D341Med (cell line): ENCODE measurements at places on chromosomes 7 and 10.

GRCh38 chr7:151118108-151119054 lies 32.1 kb downstream of the AGAP3 start:
- no peak for DNase-seq

GRCh38 chr7:27462575-27463270 lies 200.0 kb downstream of the HIBADH start:
- DNase-seq: no peak

- no peak for DNase-seq
Observed at GRCh38 chr10:33005322-33006301, 47.6 kb upstream of the ITGB1 start.

DNA sequence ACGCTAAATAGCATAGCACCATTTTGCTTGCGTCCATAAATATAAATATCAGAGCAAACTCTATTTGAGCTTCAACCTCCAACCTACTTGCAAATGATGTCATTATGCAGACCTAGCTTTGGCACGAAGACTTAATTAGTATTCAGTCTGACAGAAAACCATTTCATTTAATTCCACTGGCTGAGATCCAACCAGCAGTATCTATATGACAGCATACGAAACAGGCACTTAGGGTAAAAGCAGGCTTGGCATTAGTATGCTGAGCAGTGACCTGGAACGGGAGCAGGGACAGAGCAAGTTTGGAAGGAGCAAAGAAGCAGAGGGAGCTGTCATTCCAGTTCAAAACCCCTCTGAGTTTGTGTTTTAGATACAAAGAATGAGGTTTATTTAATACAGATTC lies 312.5 kb upstream of the CHRM2 start:
- DNase-seq: peak; percentile 57

- no peak for DNase-seq
Observed at GRCh38 chr10:112615269-112615668, 168.3 kb downstream of the VTI1A start.

DNA sequence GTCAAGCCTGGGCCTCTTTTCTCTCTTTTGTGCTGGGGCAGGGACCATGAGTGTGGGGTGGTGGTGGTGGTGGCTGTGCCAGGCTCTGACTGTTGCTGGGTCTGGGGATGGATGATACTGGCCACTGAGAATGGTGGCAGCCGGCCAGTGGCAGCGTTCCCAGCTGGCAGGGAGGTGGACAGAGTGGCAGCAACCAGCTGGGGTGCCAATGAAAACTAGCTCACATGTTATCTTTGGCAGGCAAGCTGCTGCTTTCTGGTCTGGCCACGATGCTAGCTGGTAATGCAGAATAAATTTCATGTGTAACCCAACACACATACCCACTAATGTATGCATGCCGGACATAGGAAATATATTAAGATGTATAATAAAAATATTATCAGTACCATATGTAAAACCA lies 95.0 kb upstream of the SLC26A5 start:
- DNase-seq: no peak

DNA sequence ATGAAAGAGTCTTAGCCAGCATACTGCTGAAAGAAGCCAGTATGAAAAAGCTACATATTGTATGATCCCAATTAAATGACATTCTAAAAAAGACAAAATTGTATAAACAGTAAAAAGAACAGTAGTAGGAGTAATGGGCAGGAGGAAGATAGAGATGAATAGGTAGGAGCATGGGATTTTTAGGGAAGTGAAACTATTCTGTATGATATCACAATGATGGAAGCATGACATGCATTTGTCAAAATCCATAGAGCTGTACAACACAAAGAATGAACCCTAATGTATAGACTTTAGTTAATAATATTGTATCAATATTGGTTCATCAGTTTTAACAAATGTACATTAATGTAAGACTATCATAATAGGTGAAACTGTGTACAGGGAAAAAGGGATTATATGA lies 147.9 kb downstream of the IMMP2L start:
- DNase-seq: no peak

DNA sequence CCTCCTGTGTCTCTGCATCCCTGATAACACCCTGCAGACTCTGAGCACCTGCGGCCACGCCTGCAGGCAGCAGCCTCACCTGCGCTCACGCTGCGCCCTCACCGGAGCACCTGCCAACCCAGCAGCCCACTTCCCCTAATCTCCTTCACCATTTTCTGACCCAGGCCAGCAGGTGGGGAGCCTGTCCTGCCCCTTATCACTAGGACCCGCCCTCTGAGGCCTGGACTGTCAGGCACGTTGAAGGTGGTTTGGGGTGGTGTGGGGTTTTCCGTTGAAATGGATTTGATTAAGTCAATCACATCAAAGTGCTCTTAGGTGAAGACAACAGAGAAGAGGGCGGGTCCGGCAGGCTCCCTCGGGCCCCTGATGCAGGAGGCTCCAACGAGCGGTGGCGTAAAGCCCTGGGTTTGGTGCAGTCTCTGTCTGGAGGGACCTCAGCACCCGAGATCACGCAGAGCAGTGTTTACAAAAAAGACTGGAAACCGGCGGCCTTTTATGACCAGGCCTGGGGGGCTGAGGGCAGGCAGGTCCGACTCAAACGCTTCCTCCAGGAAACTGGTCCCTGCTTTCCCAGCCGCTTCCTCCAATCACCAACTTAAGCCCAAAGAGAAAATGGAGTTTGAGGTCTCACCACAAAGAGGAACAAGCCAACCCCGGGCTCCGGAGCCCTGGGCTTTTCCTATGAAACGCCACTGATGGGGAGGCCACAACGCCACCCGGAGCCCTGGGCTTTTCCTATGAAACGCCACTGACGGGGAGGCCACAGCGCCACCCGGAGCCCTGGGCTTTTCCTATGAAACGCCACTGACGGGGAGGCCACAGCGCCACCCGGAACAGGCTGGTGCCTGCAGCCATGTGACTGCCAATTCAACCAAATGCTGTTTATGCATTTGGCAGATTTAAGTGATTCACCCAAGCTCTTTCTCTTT lies 45.5 kb downstream of the DPYSL4 start:
- no peak for DNase-seq

DNA sequence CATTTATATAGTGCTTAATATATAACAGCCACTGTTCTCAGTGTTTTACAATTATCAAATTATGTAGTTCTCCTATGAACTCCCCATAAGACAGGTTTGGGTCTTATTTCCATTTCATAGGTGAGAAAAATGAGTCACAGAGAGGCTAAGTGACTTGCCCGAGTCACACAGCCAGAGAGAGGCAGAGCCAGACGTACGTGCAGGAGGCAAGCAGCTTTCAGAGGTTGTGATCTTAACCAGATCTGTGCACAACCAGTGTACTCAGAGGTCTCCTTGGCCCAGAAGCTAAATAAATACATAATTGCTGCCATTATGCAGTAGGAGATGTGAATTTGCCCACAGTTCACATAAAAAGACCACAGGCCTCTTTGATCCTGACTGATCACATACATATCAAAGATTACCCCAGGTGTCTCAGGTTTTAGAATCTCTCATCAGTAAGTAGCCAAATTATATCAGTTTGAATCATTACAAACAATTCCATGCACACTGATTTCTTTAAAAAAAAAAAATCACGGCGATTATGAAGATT lies 304.7 kb upstream of the AOAH start:
- DNase-seq: no peak

GRCh38 chr7:497346-497745 lies 22.3 kb downstream of the PDGFA start:
- no peak for DNase-seq

DNA sequence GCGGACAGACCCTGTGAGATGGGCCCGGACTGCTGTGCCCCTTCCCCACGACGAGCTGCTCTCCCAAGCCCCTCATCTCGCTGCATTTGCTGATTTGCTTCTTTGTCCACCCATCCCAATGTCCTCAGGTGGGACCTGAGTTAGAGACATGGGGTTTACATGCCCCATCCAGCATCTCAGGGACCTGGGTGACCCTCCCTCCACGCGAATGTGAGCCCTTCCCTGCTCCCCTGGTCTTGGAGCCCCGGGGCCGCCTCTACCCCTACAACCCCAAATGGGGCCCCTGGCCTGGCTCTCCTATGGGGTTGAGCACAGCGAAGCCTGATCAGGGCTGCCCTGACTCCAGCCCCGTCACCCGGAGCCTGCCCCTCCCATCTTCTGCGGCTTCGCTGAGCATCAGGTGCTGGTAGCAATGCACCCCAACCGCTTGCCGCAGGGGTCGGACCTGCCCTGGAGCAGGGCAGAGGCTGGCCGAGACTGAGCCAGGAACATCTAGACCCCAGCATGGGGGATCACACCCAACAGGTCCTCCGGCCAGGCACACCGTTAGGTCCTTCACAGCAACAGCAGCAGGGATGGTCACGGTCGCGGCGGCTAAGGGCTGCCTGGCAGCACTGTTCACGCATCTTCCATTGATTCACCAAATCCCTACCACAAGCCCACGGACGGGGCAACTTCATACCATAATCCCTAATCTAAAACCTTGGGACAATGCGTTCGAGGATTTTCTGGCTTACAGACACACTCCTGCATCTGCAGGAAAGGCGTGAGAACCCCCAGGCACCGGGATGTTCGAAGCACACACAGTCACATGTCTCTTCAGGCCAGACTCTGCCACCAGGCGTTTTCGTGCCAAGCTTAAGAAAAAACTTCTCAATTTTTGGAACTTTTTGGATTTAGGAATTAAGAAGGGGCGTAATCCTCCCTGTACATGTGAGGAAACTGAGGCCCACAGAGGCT lies 15.5 kb downstream of the WDR86 start:
- no peak for DNase-seq

GRCh38 chr7:127158659-127159058 lies 94.1 kb downstream of the GRM8 start:
- no peak for DNase-seq

- peak; percentile 44 for DNase-seq
Observed at GRCh38 chr10:84845628-84846261, 517.4 kb downstream of the CCSER2 start.

GRCh38 chr10:89463846-89464537 lies 49.6 kb downstream of the IFIT5 start:
- DNase-seq: no peak

DNA sequence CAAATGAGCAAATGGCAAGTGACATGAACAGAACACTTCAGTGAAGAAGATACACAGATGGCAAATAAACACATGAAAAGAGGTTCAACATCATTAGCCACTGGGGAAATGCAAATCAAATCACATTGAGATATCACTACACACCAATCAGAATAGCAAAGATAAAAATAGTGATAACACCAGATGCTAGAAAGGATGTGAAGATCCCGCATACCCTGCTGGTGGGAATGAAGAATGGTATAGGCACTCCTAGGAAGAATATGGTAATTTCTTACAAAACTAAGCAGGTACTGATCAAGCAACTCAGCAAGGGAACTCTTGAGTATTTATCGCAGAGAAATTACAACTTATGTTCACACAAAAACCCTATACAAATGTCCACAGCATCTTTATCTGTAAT lies 11.2 kb downstream of the LAMB4 start:
- DNase-seq: no peak

GRCh38 chr10:102261196-102261595 lies 15.9 kb downstream of the GBF1 start:
- DNase-seq: no peak

- DNase-seq: no peak
Observed at GRCh38 chr7:35645691-35646090, 49.2 kb downstream of the HERPUD2 start.

DNA sequence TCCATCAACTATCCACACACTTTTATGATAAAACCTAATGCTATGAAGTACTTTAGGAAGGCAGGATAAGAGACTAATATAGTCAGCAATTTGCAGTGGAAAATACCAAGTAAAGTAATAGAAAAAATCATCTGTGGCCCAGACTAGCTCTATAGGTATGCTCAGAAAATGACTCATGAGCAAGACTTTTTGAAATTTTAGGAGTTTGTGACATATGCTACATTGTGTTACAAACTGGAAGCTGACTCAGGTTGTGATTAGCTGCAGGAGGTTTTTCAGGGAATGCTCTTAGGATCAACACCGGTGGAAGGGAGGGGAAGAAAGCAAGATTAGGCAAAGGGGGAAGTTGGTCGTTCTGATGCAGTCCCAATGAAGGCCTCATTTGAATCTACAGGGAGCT lies 56.1 kb downstream of the FEZF1 start:
- no peak for DNase-seq

GRCh38 chr7:137172105-137172590 lies 171.4 kb downstream of the PTN start:
- DNase-seq: no peak

GRCh38 chr7:134548877-134549276 lies at the start of gene AKR1B15:
Gene AKR1B15, plus strand, starts transcription at chr7:134549110. Its CDS starts 15,510 bp downstream, at chr7:134564620.
- no peak for DNase-seq

- no peak for DNase-seq
Observed at GRCh38 chr10:61330669-61331068, 122.5 kb downstream of the TMEM26 start.

DNA sequence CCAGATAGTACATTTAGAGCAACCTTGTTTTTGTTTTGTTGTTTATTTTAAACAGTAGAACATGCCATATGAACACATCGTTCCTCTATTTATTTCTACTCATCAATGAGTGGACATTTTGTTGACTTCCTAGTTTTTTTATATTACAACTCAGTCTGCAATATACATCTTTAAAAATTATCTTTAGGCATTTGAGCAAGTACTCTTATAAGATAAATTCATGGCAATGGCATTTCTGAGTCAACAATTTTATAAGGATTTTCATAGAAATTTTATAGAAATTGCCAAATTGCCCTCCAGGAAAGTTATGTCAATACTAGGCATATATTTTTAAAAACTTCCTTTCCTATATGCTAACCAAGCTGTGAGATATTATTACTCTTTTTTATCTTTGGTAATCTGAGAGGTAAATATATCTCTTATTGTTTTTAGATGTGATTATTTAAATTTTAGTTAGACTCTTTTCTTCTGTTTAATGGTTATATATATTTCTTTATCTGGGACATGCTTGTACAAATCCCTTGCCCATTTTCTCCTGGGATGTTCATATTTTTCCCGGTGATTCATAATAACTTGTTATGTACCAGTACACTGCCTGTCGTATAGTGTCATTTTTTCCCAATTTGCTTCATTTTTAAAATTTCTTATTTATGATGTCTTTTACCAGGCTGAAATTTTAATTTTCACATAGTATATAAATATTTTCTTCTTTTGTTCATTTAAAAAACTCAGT lies 50.5 kb downstream of the FZD1 start:
- no peak for DNase-seq

DNA sequence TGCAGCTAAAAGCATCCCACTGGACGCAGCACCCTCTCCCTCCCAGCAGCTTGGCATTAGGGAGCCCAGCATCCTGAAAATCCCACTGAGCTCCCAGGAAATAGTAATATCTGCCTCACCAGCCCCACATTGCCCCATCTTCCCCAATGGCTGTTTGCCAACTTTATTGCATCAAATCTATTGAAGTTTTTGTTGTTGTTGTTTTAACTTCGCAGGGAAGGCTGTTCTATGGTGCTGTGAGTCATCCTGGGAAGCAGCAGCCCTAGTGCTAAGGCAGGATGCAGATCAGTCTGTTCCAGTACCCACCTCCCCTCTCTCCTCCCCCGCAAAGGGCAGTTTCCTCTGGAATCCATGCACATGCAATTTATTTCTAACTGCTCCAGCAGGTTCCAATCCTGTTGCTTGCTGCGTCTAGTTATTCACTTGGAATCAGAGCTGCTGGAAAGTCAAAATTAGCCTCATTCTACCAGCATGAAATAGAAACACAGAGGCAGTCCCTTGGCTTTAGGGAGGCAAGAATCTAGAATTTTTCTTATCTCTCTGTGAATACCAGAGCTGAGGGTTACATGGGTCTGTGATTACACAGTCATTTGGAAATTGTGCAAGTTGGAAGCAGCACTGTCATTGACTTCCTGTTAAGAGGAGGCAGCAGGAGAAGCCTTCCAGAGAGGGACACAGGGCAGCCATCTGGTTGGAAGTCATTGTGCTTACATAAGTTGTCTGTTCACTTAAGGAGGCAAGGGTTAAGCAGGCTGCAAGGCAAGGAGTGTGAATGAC lies 115.9 kb upstream of the CACUL1 start:
- no peak for DNase-seq

GRCh38 chr7:98729121-98729520 lies 112.0 kb downstream of the NPTX2 start:
- no peak for DNase-seq
